ENCODE measurements at places on chromosomes 11 and 22.

DNA sequence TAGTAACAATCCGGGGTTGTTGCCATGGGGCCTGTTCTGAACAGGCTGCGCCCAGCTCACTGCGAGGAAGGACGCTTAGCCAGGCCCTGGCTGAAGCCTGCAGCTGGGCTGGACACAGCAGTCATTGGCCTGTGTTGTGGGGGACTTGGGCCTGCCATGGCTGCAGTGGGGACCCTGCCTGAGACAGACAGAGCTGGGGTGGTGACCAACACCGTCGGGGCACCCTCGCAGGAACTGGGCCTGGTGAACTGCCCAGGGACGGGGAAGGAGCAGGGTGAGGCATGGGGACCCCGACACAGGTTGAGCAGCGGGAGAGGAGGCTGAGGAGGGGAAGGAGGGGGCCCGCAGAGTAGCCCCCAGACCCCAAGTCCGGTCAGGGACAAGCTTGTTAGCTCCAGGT is 8.9 kb downstream of the PHLDA2 start:
- DNase-seq: no peak

GRCh38 chr11:115008799-115009198 is 330.5 kb downstream of the NXPE2 start:
- no peak for DNase-seq

DNA sequence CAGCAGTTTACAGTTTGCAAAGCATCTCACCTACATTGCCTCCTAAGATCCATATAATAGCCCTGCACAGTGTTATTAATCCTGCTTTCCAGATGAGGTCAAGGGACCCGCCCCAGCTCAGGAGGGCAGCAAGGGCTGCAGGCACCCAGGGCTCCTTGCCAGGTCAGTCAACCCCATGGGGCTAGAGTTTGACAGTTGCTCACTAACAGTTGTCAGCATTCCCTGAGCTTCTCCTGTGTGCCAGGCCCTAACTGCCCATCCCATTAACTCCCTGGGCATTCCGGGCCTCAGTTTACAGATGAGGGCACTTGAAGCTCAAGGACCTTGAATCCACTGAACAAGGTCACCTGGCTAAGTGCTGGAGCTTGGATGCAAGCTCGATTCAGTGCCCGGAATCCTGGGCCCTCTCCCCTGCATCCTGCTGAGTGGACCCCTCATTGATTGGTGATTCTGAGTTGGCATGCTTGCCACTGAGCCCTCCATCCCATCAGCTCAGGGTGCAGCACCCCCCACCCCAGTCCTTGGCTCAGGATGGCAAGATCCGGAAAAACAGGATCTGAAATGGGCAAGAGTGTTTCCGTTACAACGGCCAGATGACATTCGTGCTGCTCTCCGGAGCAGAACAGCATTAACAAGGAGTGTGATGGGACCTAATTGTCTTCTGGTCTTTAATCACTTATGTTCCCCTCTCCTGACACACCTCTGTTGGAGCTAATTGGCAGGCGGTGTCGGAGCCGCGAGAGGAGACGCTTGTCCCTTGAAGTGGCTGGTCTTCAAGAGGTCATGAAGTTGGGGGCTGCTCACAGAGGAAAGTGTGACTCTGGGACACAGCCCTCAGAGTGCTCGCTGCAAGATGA is 87.4 kb upstream of the SHISAL1 start:
- no peak for DNase-seq

DNA sequence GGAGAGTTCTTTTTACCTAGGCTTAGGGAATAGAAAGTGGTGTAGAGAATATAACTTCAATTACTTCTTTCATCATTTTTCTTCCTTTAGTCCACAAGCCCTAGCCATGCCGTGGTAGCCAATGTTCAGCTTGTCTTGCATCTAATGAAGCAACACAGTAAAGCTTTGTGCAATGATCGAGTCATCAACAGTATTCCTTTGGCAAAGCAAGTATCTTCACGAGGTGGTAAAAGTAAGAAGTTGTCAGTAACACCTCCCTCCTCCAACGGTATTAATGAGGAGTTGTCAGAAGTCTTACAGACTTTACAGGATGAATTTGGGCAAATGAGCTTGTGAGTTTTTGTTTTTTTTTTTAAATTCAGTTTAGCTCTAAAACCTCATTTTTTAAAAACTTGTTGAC is 37.4 kb downstream of the CEP57 start:
- no peak for DNase-seq

- DNase-seq: no peak
These were observed 105.9 kb downstream of the NXPE2 start for GRCh38 chr11:114784216-114784615.

DNA sequence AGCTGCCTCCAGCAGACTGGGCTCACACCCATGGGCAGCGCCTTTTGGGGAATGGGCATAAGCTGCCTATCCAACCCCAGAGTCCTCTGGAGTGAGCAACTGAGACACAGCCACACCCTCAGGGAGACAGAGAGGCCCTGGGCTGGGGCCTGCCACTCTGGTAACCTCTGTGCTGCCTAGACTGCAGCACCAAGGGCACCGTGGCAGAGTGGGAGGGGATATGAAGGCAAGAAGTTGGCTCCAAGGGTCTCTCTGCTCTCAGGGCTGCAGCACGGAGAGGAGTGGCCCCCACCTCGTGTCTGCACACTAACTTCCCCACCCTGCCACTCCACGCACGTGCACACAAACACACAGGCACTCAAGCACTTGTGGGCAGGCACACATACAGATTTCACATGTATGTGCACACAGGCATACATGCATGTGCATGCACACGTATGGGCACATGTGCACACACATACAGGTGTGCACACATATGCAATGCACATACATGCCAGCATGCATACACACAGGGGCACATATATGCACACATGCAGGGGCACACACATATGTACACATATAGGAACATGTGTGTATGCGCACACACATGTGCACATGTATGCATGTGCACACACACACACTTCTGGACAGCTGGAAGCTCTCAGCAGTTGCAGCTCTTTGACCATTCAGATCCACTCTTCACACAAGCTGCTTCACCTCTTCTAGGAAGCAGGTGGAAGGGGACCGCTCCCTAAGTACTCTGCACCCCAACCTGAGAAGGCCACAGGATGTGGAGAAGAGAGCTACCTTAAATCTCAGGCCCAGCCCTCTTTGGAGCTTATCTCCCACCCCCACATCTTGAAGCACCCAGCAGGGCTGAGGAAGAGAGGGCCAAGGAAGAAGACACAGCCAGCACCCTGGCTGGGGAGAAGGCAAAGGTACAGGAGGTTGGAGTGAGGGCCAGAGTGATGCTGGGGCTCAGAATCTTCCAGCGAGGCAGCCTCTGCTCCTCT is 4.3 kb downstream of the IGSF9B start:
- DNase-seq: no peak

DNA sequence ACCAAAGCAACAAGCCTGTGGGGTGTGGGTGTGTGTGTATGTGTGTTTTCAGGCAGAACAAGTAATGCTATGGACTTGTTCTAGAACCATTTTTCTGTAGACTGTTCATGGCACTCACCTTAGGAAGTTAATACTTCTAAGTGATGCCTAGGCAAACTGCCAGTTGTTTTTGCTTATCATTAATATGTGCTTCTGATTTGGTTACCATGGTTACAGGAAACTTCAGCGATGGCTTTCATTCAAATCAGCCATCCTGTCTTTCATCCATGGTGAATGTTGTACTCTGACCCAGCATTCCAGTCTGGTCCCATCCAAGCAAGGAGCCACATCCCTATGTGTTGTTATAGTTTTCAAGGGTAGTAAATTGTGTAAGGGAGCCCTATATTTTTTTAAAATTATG is 49.8 kb upstream of the ARHGAP20 start:
- DNase-seq: no peak

- no peak for DNase-seq
These were observed 53.2 kb upstream of the CRTAM start for GRCh38 chr11:122785031-122785541.

DNA sequence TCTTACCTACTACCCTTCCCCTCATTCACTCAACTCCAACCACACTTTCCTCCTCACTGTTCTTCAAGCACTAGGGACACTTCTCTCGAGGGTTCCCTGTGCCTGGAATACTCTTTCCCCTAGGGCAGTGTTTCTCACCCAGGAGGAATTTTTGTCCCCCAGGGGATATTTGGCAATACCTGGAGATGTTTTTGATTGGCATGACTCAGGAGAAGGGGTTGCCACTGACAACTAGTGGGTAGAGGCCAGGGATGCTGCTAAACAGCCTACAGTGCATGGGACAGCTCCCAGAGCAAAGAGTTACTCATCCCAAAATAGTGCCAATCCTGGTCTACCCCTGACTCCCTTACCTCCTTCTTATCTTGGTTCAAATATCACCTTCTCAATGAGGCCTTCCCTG is 40.0 kb downstream of the BTG4 start:
- DNase-seq: no peak

GRCh38 chr22:45877036-45877380 is 100.0 kb downstream of the WNT7B start:
- DNase-seq: no peak

DNA sequence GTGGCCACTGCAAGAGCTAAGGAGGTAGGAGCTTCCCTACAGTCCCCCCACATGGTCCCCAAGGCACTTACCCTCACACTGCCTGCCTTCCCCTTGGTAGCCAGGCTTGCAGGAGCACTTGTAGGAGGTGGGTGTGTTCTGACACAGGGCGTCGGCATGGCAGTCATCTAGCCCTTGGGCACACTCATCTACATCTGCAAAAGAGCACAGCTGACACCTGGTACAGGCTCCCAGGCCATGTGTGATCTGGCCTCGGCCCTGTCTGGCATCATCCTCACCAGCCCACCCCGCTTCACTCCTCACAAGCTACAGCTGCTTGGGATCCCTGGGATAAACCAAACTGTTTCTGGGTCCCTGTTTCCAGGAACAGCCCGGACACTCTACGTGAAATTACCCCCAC is 1.8 kb downstream of the SCUBE2 start:
- no peak for DNase-seq

DNA sequence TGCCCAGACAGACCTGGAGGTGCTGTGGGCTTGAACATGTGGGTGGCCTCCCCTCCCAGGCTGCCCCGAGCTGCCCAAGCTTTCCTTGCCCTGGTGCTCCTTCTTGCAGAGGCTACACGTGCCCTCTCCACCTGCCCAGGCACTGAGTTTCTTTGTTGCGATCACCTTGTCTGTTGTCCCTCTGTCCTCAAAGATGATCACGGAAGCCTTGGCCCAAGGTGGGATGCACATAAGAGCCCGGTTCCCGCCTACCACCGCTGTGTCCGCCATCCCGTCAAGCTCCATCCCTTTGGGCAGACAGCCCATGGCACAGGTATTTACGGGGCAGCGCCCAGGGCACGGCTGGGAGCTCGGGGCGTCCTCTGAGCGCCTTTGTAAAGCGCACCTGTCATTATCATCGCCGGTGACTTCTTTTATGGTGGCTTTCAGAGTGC is 67.5 kb downstream of the MED15 start:
- DNase-seq: no peak

GRCh38 chr11:10653946-10654810 is 39.4 kb downstream of the IRAG1 start:
- DNase-seq: no peak

DNA sequence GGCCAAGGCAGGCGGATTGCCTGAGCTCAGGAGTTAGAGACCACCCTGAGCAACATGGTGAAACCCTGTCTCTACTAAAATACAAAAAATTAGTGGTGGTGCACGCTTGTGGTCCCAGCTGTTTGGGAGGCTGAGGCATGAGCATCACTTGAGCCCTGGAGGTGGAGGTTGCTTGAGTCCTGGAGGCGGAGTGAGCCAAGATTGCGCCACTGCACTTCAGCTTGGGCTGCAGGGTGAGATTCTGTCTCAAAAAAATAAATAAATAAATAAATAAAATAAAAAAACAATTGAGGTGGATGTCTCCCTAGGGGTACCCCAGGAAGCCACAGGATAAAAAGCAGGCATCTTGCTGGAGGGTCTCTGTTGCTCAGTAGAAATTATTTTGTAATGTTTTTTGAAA is 14.1 kb downstream of the PTPRJ start:
- no peak for DNase-seq

GRCh38 chr11:119592642-119593041 is 136.4 kb downstream of the NECTIN1 start:
- DNase-seq: no peak

DNA sequence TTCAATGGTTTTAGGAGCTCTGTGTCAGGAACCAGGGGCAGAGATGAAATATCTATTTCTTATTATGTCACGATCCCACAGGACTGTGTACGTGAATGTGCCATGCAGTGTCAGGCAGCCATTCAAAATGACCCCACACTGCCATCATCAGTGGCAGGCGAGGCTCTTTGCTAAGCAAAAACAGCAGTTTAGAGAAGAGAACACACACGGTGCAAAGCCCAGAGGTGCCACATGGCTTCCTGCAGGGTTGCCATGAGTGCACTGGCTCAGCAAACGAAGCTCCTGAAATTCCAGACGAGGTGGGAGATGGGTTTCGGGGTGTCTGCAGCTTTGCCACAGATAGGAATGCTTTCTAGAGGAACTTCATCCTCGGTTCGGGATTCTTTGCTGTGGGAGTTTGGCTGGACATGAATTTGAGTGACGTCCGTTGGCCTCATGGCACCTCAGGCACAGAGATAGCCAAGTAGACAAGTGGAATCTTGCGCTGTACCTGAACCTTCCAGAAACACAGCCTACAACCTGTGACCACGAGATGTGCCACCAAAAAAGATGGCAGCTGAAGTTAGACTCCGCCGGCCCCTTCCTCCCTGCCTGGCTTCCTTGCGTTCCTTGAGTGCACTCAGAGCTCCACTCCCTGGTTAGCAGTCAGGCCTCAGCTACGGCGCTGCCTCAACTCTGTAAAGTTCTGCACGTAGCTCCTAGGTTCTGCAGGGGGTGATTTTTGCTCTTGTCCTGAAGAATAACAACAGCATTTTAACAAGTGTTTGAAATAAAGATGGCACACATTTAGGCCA is 7.8 kb upstream of the ZBED4 start:
- DNase-seq: no peak

DNA sequence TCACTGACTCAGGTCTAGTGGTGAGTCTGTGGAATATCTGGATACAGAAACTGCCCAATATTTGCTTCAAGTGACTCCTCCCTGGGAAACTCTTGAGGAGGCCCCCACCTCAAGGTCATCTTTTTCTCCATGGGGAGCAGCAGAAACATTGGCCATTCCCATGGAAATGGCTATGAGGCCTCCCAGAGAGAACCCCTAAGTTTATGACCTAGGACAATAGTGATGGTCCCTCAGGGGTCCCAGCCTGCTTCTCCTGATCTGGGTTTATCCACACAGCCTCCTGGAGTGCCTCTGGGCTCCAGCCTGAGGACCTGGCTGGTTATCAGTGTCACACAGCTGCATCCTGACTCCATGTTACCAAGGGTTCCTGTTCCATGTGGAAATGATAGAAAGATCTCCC is 131.2 kb downstream of the ZNF280B start:
- no peak for DNase-seq

DNA sequence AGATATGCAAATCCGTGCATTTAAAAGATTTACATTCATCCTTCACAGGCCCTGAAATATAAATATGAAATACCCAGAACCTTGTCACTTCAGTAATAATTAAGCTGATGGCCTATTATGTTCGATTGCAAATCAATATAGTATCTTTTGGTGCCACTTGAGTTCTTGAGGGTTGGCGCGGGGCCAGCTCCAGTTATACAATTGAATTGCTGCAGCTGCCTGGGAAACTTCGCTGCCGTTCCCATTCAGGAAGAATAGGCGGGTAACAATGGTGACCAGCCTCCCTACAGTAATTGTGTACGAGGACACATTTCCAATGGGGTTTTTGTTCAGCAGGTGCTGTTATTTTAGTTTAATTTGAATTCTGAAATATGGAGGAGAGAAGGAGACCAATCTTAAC is 451.2 kb downstream of the INSC start:
- DNase-seq: no peak

All from hepatic stellate cell (primary cell).